Caki2 (cell line): ENCODE measurements at places on chromosomes 2 and 18. TPM values are rescaled to one million over a fixed set of nuclear protein-coding genes. Genes with fewer than 3 reads are reported as not detected.
A peak's percentile ranks its signal among the peaks of the same experiment; 100 is the strongest.

DNA sequence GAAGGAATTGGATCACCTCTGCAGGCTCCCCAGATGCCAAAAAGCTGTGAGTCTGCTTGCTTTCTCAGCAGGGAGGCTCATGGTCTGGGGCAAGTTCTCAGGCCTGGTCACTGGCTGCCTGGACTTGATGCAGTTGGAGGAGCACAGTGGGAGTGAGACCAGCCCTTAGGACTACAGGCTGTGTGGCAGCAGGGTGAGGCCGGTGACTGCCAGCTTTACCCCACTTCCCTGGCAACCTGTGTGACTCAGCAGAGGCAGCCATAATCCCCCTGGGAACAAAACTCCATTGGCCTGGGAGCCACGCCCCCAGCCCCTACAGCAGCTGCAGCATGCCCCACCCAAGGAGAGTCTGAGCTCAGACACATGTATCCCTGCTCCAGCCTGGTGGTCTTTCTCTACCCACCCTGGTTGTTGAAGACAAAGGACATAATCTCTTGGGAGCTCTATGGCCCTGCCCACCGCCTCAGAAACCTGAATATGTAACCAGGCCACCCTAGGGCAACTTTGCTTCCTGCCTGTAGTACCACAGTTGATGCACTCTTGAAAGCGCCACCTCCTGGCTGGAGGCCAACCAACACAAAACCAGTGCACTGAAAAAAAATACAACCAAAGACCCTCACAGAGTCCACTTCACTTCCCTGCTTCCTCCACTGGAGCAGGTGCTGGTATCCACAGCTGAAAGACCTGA is 106.8 kb upstream of the SPATS2L start:
- DNase-seq, result peak; percentile 41

DNA sequence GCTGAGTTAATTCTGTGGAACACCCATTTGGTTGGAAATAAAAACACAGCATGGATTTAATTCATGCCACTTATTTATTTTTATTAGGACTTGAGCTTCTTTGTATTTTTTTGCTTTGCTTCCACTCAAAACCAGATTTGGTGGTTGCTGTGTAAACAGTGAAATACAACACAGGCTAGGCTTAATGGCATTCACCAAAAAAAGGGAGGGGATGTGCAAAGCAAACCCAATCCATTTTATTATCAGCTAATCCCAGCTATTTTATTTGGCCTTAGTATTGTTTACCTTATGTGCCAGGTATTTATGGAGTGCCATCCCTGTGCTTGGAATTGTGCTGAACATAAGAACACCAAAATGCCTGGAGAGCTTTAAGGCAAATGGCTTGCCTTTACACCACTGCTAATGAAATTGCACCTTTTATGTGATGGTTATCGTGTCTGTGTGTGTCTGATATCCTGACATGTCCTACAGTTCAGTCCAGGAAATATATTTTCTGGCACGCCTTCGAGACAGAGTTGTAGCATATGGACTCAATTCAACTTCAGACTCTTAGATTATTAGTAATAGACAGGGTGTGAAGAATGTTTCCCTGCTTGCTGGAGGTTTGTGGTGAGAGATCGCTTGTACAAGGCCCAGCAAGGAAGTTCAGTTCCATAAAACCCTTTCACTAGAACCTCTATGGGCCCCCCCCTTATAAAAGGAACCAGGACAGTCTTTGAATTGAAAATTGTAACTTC is 99.6 kb downstream of the PRPF40A start:
- no peak for DNase-seq

DNA sequence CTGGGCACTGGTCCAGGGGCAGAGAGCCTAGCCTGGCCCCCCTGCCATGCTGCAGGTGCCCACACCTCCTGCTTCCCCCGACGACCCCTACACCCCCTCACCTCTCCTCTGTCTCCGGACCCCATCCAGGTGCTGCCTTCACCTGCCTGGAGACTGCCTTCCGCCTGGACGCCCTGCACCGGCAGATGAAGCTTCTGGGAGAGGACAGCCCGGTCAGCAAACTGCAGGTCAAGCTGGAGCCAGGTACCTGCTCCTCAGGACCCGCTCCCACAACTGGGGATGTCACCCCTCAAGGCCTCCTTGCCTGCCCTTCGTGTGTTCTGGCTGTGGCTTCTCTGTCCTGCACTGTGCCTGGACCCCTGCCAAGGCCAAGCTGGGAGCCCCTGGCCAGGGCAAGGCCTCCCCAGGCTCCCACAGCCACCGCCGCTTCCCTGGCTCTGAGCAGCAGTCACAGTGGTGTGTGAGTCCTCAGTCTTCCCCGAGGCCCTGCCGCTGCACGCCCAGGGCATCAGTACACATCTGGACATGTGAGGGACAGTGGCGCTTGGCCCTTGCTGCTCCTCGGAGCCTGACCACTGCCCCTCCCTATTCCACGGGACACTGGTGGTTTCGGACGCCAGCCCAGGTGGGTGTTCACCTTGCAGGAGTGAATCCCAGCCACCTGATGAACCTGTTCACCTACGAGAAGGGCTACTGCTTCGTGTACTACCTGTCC is 6.3 kb downstream of the RNPEPL1 start:
- DNase-seq, result no peak

GRCh38 chr2:43363120-43363519 is 136.7 kb upstream of the ZFP36L2 start:
- no peak for DNase-seq

GRCh38 chr2:142857256-142858164 is 20.0 kb upstream of the KYNU start:
- no peak for DNase-seq

DNA sequence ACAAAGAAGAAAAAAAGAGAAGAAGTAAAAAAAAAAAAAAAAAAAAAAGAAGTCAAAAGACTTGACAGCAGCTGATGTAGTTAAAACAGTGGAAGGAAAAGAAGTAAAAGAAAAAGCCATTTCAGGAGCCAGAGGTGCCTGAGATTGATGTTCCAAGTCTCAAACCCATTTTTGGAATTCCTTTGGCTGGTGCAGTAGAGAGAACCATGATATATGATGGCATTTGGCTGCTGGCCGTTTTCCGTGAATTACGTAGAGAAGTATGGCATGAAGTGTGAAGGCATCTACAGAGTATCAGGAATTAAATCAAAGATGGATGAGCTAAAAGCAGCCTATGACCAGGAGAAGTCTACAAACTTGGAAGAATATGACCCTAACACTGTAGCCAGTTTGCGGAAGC is 7.6 kb upstream of the CHST10 start:
- DNase-seq, result no peak

GRCh38 chr18:75324686-75325257 is 102.7 kb downstream of the SMIM21 start:
- DNase-seq, result no peak

- DNase-seq, result no peak
These were observed 136.9 kb downstream of the PTGR3 start for GRCh38 chr18:75071866-75072671.

- no peak for DNase-seq
These were observed 499.4 kb downstream of the GALR1 start for GRCh38 chr18:77749089-77749488.

DNA sequence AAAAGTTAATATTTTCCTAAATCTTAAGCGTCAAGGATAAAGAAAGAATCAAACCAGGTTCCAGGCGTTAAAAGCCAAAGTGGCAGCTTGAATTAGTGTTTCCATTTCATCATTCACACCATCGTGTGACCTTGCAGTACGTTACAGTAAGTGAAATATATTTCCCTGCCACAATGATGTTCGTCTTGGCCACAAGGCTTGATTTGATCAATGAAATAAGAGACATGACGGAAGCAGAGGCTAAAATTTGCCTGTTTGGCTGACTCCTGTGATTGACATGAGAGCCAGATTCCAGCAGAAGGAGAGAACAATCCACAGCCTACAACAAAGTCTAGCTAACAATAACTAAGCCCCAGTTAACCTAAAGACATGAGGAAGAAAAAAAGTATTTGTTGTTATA is 62.0 kb downstream of the ASXL2 start:
- DNase-seq, result no peak

GRCh38 chr2:73028841-73029240 is 42.7 kb downstream of the SFXN5 start:
- DNase-seq, result no peak

- DNase-seq, result no peak
These were observed 40.3 kb upstream of the ZSWIM2 start for GRCh38 chr2:186889101-186889879.

- no peak for DNase-seq
These were observed 232.3 kb downstream of the HAUS1 start for GRCh38 chr18:46336278-46337111.

GRCh38 chr2:163373496-163373895 is 362.3 kb downstream of the FIGN start:
- no peak for DNase-seq

DNA sequence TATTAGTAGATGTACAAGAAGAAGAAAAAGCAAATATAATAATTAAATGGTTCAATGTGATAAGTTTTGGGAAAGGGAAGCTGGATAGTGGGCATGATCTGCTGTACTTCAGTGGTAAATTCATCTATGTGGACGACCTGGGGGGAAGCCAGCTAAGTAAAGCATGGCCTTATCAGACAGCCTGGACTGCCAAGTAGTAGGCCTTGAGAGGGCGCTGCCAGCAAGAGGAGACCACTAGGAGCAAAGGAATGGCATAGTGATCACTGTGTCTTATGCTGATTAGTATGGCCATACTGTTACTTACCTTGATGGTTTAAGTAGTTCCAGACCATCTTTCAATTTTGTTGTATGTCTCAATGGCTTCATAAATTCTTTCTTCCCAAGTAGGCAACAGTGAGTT is 287.6 kb downstream of the SETBP1 start:
- no peak for DNase-seq

DNA sequence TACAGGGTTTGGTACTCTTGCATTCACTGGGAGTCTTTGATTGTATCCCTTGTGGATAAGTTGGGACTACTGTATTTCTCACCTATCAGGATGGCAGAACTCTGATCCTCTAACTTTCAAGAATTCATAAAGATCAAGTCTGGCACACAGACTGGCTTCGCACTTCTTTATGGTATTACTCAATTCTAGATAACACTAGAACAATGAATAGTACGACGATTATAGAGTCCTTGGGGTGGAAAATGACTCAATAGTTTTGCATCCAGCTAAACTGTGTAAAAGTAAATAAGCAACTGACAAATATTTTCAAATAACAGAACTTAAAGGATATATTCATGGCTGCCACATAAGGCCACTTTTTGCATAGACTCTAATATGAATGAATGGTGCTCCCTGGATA is 103.4 kb upstream of the MEX3C start:
- DNase-seq, result no peak

DNA sequence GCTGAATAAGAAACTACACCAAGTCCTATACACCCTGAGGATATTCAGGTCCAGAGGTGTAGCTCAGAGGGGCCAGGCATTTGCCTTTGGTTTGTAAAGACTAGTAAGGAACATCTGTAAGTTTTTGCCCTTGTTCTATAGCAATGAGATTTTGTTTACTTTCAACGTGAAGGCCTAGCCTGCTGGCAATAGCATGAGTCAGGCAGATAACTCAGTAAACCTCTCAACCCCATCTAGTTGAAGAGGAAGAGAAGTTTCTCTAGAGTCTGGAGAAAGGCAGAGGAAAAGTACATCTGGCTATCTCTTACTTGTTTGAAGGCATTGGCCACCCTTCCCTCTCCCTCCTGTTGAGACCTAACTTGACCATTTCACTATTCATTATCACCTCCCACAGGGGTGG is 70.3 kb upstream of the ZNF521 start:
- no peak for DNase-seq

The ASB18 gene
- not detected in 2 replicates for total RNA-seq

The PSD4 gene
- total RNA-seq, result 27.0 and 53.8 TPM in 2 replicates

The ASB3 gene
- 15.9 and 20.0 TPM in 2 replicates for total RNA-seq

The FANCL gene
- 34.8 and 44.9 TPM in 2 replicates for total RNA-seq

The OSR1 gene
- 2.5 and 2.6 TPM in 2 replicates for total RNA-seq

The LRRC30 gene
- total RNA-seq, result not detected in 2 replicates
